ENCODE measurements at places on chromosomes 12 and 14. TPM values are rescaled to one million over a fixed set of nuclear protein-coding genes. Genes with fewer than 3 reads are reported as not detected.

Gene PSMB11
- not detected for total RNA-seq

Gene TIMELESS
- 48.7 TPM for total RNA-seq

Gene DCN
- not detected for total RNA-seq

Gene TAS2R30
- 1.4 TPM for total RNA-seq

Gene IFI27
- total RNA-seq = 4.1 TPM

Gene KCNC2
- not detected for total RNA-seq

Gene OR6C2
- total RNA-seq = not detected

Data from activated CD8-positive, alpha-beta T cell treated with anti-CD3 and anti-CD28 coated beads for 36 hours (primary cell).